ENCODE measurements at places on chromosomes 16 and 17. TPM values are rescaled to one million over a fixed set of nuclear protein-coding genes. Genes with fewer than 3 reads are reported as not detected.

Gene RAB34
- 24.9 TPM for total RNA-seq

Gene OTOP2
- total RNA-seq = not detected

Gene DLX3
- total RNA-seq = not detected

Gene ATXN1L
- total RNA-seq = 23.4 TPM
